Activated naive CD4-positive, alpha-beta T cell treated with Interleukin-2 at 50 U/mL for 16 hours (primary cell): ENCODE measurements at places on chromosomes 4 and X.

- DNase-seq = no peak
Measured at GRCh38 chr4:7223541-7223940, 31.2 kb downstream of the SORCS2 start.

GRCh38 chr4:100804576-100805360, 286.9 kb upstream of the EMCN start:
- DNase-seq = no peak

GRCh38 chr4:118338981-118339765, 13.6 kb downstream of the PRSS12 start:
- DNase-seq = no peak

DNA sequence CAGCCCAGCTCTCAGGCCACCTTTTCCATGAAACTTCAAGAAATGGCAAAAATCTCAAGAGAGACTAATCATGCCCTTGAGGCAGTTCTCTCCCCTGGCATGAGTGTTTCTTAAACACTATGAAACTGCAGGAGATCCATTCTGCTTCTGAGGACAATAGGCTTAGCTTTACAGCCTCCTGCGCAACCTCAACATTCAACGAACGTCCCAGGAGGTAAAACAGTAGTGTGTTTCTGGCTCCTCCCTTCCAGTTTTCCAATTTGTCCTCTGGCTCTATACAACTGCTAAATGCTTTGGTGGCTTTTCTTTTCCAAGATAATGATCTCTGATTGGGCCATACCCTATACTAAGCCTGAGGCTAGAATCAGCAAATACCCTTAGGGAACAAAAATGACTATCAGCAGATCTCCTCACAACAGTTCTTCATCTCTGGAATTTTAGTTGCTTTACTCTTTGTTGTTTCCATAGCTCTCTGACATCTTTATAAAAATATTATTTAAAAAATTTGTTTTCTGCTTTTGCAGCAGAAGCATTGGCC, 87.0 kb upstream of the FAT1 start:
- DNase-seq = no peak

GRCh38 chr4:176350671-176351070, 30.9 kb downstream of the SPCS3 start:
- no peak for DNase-seq

GRCh38 chr4:74531963-74532794, 87.2 kb downstream of the AREG start:
- DNase-seq = no peak

DNA sequence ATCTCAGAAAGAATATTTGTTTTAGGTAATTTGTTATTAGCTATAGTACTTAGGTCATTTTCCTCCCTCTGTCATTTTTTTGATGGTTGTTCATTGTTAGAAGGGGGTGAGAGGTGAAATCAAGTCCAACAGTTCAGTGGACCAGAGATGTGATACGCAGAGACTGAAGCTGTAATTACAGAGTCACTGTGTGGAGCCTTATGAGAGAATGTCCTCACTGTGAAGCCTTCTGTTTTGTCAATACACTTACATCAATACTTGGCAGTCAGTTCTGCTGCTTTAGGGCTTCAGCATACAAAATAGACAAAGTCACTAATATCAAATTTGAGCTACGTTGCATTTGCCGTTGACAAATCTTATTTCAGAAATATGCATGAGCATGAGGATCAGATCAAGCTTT, 692.5 kb downstream of the C4orf33 start:
- DNase-seq = no peak

DNA sequence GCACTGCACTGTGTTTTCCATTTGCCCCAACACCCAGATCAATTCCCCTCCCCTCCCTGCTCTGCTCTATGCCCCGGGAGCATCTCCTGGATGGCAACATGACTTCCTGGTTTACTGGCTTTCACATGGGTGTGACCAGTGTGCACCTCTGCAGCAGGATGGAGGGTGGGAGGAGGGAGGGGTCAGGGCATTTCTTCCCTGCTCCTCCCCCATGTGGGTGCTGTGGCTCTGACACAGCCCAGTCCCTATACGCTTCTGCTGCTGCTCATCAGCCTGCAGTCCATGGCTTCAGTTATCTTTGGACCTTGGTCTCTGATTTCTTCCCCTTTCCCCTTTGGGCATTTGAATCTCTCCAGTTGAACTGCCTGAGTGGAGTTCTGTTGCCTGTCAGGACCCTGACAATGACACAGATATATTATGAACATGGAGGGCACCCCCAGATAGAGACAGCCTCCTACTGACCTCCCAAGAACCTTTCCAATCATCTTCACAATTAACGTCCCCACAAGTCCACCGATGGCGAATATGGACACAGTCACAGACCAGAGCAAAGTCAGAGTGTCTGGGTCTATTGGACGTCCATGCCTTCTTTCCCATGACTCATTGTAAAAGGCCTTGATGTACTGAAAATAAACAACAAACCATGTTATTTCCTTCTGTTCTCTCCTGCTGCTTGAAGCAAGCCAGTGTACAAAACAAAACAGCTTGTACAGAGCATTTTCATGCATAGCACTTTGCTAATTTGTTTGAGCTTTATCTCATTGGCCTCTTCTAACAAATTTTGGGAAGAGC, 24.8 kb downstream of the SLC2A9 start:
- no peak for DNase-seq

DNA sequence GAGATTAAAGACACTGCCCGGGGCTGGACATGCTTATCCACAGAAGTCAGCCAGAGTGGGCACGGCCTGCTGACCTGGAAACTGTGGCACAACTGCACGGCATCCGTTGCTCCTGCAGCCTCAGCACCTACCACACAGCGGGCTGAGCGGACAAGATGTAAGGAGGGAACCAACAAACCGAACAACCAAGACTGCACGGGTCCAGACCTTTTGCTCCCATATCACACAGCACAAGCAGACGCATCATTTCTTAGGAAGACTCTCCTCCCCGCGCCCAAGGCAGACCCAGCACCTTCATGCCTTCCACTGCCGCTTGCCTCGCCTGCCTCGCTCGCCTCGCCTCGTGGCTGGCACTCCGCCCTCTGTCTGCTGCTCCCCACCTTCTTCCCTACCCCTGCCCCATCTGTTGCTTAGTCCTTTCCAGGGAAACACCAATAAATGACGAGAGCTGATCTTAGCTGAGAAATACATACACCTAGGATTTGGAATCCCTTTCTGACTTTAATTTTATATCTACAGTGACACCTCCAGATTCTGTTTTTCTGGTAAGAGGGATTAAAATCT, 79.0 kb downstream of the AFAP1 start:
- DNase-seq = no peak

DNA sequence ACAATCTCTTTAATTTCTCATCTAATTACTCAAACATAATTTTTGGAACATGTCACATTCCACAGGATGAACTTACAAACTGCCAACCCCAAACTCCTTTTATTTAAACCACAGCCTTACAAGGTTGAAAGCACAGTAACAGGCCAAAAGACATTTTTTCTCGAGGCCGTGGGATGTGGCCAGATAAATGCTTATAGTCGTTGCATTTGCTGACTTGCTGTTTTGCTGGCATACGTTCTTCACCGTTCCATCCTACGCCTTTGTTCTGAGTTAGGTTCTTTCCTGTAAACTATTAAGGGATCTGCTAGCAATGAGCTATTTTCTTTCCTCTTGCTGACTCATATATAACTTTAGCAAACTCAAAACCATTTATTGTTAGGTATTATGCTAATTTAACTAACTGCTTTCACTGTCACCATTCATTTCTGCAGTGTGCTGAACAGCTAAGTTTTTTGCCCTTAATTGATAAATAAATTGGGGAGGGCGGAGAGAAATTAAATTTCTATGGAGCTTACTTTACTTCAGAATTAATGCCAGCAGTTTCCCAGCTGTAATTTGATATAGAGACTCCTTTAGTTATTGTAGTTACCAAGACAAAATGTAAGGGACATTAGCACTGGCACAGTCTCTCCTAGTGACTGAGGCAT, 135.1 kb upstream of the PACRGL start:
- DNase-seq = no peak

DNA sequence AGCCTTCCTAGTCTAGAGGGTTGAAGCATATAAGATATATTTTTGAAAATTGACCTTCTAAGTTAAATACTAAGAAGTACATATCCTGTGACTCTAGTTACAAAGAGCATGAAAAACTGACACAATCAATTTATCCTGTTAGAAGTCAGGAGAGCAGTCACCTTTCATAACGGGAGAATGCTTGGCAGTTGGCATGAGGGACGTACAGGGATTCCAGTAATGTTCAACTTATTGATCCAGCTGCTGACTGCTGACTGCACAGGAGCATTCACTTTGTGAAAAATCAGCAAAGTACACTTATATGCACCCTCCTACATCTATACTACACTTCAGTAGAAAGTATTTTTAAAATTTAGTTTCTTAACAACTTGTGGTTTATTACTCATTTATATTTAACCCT, 4.2 kb downstream of the ADAMTS3 start:
- no peak for DNase-seq

DNA sequence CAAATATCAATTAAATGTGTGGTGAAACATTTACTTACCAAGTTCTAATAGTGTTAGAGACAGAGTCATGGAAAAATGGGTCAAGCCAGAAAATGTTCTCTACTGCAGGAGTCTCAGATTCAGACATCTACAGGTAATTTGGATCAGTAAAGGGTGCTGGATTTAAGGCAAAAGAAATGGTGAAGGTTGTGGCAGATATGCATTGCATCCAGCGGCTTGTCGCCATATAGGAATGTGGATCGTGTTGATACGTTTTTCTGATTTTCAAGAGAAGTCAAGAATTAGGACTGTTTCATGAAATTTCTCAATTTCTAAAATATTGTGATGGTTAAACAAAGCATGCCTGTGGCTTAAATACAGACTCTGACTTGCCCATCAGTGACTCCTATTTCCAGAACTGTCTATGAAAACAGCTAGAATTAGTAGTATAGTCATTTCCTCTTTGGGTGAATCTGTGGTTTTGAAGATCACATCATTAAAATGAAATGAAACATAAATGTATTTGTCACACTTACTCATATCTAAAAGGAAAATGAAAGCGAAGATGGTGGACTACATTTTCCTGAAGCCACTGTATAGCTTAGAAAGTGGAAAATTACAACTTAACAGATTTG, 110.1 kb upstream of the VEGFC start:
- no peak for DNase-seq

DNA sequence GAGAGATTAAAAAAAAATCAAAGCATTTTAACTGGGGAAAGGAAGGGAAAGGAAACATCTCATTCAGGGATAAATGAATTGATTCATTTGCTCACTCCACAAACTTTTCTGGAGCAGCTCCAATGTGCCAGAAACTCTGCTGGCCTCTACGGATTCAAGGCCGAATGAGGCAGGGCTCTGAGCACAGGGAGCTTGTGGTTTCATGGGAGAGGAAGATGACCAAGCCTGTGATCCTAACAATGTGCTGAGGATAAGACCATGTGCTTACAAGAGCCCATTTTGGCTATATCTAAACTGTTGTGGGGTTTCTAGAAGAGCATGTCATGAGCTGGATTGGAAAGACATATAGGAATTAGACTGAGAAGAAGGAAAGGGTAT, 137.5 kb downstream of the ZNF674 start:
- DNase-seq = no peak

- DNase-seq = no peak
Measured at GRCh38 chr4:86443495-86443894, 83.6 kb upstream of the MAPK10 start.

DNA sequence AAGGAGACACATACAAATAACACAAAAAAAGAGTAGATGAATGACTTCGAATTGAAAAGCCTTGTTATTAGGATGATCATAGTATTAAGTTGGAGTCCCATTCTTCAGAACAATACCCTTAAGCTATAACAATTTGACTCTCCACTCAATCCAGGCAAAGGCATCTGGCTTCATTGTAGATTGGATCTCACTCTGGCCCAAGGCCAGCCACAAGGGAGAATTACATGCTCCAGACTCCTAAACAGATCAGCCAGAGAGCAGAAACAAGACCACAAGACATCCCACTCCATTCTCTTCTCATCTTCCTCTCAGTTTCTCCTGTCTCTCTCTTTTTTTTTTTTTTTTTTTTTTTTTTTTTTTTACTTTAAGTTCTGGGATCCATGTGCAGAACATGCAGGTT, 213.9 kb downstream of the DHX15 start:
- DNase-seq = no peak

DNA sequence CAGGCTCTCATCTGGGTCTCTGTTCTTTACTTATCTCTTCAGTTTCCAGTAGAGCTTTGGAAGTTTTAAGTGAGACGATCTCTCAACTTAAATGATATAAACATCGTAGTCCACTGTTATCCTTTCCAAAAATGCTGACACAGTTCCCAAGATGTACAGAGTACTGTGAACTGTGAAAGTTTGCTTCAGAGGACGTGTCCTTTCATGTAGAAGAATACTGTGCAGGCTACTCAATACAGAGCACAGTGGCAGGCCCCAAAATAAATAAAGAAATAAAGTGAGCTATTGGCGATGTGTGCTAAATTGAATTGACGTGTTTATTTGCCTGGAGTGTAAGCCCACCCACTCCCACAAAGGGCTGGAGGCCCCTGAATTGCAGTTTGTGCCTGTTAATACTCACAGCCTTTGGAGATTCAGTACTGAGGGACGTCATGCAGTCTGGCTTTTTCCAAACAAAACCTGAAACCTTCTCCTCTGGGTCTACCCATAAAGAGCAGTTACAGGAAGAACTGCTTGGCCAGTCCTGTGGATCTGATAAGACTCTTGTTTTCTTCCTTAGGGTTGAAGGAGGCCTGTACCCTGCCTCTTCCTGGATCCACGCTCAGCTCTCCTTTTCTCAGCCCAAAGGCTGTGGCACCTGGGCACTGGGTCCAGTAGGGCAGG, 66.1 kb downstream of the SOWAHB start:
- DNase-seq = no peak

- DNase-seq = no peak
Measured at GRCh38 chr4:94469221-94469784, 17.6 kb downstream of the PDLIM5 start.

DNA sequence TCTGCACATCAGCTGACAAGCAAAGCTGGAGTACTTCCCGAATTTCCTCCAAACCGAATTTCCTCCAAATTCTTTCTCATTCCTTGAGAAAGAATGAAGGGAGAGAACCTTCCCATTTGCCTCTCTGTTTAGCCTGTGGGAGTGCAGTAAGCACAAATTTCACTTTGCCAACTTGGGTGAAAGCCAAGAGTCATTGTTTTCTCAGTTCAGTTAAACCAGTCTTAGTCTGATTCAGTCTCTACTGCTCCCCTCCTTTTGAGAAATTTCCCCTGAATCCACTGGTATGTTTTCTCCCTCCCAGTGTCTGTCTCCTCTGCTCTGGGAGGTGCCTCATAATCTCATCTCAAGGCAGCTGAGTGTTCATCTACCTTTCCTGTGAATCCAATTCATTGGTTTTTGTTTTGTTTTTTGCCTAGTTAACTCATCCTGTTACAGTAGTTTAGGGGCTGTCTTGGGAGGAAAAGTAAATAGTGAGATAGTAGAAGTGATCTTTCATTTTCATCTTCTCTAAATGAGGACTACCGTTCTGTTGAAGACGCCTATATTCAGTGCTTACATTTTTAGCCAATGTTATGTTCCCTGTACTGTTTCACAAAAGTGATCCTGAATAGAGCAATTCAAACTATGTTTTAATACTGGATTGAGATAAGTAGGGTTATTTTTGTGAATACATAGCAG, 49.0 kb downstream of the SYTL5 start:
- no peak for DNase-seq

- DNase-seq = no peak
Measured at GRCh38 chrX:9880870-9881269, 86.3 kb upstream of the CLDN34 start.

GRCh38 chr4:186935901-186936300, 212.2 kb upstream of the FAT1 start:
- DNase-seq = no peak

GRCh38 chr4:127656047-127656680, 23.4 kb downstream of the INTU start:
- no peak for DNase-seq

GRCh38 chrX:72351606-72352334, 46.1 kb upstream of the CITED1 start:
- DNase-seq = no peak
